ENCODE measurements at places on chromosomes 7 and 10. TPM values are rescaled to one million over a fixed set of nuclear protein-coding genes. Genes with fewer than 3 reads are reported as not detected.

Gene MSMB
- total RNA-seq, result not detected

Gene CYP3A4
- not detected for total RNA-seq

Gene NEUROG3
- not detected for total RNA-seq

Gene EN2
- not detected for total RNA-seq

Gene EVX1
- not detected for total RNA-seq

Gene MUC12
- not detected for total RNA-seq

Gene TMEM60
- total RNA-seq, result 5.7 TPM

Gene NPY4R
- total RNA-seq, result not detected

Gene HTR5A
- not detected for total RNA-seq

Gene CDNF
- 4.3 TPM for total RNA-seq

Gene SP8
- not detected for total RNA-seq

- no peak for DNase-seq
Observed at GRCh38 chr10:75652146-75652740, 220.8 kb downstream of the LRMDA start.

GRCh38 chr7:34133356-34133982 is 228.1 kb downstream of the BMPER start:
- no peak for DNase-seq

- no peak for DNase-seq
Observed at GRCh38 chr10:49595003-49595712, 15.0 kb upstream of the SLC18A3 start.

DNA sequence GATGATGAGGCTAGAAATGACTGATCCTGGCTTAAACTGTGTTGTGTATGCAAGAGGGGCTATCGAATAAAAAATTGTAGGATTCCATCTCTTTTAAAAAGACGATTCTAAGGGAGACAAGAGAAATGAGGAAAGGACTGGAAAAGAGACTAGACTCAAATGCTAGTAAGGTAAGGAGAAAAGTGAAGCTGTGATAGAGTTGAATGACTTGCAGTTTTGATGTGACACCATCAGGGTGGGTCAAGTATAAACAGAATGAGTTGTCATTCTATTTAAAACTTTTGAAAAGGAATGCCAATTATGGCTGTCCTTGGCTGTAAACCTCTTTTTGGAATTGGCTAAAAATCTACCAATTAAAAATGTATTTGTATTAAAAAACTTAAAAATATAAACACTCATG is 184.5 kb upstream of the PHF14 start:
- DNase-seq, result no peak

GRCh38 chr7:24501009-24501408 is 72.2 kb upstream of the PALS2 start:
- no peak for DNase-seq

DNA sequence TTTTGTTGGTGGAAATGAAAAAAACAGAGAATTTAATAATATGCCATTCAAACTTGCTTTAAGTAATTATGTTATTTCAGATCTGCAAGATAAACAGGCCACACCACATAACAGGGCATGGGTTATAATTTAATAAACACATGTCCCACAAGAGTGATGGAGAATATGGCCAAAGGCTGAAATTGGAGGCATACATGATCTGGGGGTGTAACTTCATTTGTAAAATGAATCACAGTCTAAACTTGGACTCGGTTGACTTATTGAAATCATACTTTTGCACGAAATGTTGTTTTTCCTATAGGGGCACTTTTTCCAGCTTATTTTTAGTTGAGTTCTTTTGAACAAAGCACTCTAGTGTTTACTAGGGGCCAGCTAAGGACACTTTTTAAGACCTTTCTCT is 151.6 kb downstream of the TMEM26 start:
- no peak for DNase-seq

DNA sequence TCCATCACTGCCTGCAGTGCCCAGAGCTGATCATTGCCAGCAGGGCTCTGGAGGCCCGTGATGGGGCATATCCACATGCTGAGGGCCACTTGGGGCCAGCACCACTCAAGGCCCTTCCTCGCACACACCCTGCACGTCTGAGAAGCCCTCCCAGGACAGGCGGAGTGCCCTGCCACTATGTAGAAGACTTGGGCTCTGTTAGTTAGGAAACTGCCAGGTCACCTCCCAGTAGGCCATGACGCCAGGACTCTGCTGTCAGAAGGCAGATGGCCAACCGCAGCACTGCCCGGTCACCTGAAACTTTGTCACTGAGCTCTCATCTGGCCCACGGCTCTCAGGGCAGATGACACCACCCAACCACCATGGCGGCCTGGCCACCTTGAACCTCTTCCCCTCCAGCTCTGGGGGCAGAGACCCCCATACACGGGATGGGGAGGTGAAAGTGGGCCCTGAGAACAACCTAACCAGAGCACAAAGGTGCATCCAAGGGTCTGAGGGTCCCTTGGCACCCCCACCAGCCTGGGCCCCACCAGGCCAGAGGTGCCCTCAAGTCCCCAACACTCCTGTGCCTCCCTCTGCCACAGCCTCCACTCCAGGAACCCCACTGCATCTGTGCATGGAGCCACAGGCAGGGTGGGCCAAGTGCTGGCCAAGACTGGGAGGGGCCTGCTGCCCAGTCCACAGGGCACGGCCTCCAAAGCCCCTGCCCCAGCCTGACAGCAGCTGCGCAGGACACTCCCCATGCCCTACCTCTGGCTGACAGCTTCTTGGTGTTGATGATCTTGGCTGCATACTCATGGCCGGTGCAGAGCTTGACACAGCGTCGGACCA is 41.8 kb downstream of the CAMK2B start:
- peak; percentile 50 for DNase-seq

- no peak for DNase-seq
Observed at GRCh38 chr7:49878089-49878488, 104.7 kb downstream of the VWC2 start.

DNA sequence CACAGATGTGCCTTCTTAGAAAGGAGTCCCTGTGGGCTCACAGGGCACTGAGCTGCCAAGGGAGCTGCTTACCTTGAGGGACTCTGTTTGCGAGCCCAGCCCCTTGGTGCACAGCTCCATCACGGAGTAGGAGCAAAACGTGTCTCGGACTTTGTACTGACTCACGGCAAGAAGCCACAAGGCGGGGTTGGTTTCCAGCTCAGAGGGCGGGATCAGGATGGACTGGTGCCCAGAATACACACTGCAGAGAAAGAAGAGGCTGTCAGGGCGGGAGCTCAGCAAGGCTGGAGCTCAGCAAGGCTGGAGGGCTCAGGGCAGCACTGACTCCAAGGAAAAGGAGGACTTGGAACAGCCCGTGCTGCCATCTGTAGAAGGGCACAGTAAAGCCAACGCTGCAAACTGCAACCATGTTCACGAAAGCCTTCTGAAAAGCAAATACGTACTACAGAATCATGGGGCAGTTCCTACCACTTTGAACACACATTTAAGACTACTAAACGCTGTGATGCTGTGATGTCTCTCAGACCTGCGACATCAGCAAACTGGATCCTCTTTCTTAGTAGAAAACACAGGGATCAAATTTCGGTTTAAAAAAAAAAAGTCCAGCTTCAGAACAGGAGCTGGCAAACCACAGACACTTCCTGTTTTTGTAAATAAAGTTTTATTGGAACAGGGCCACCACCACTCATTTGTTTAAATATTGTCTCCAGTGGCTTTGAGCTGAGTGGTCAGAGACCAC is 194.3 kb downstream of the ZMYND11 start:
- peak; percentile 71 for DNase-seq

- no peak for DNase-seq
Observed at GRCh38 chr10:101123085-101123814, 7.8 kb upstream of the TLX1 start.

GRCh38 chr10:94416896-94417295 is 14.6 kb downstream of the TBC1D12 start:
- DNase-seq, result no peak

DNA sequence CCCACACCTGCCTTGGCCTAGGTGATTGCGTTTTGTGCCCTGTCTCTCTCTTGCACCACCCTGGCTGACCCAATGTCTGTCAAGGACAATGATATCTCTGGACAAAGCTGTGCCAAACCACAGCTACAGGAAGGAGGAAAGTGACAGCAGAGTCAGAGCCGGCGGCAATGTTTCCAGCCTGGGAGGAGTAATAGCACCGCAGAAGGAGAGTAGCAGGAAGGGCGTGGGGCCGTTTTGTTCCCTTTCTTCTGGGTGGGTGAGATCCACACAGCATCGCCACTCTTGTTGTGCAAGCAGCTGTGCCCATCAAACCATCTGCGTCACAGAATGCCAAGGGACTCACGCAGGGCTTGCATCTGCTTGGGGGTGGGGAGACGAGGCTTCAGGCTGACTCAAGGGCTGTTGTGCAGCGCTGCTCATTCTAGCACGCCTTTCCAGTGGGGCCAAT is 341.6 kb upstream of the AUTS2 start:
- peak; percentile 33 for DNase-seq

- DNase-seq, result no peak
Observed at GRCh38 chr7:5657901-5658300, 123.6 kb downstream of the RNF216 start.

DNA sequence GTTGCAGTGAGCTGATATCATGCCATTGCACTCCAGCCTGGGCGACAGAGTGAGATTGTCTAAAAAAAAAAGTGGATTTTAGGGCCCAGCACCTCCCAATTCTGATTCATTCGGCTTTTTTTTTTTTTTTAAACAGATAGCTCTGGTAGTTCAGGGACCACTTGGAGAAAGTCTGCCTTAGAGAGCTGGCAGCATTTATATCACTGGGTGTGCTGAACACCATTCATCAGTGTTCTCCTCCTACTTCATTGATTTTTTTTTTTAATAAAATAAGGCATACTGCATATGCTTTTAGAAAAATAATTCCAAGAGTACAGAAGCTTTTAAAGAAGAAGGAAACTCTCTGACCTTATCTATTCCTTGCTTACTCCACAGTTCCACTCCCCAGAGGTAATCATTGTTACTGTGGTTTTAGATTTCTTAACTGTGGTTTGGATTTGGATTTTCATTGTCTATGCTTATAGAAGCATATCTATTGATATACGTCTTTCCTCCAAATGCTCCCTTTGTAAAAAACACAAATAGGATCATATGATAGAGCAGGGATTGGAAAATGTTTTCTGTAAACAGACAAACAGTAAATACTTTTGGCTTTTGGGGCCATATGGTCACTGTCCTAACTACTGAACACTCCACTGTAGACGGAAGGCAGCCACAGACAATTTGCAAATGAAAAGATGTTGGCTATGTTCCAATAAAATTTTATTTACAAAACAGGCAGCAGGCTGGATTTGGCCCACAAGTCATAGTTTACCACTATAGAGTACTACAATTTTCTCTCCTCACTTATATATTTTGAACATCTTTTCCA is 21.1 kb upstream of the SAR1A start:
- DNase-seq, result no peak

DNA sequence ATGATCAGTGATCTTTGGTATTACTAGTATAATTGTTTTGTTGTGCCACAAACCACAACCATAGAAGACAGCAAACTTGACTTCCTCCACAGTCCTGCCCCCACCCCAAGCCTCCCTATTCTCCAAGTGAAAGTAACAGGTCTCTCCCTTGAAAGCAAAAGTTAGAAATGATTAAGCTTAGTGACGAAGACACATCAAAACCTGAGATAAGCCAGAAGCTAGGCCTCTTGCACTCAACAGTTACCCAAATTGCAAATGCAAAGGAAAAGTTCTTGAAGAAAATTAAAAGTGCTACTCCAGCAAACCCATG is 7.5 kb downstream of the SAR1A start:
- no peak for DNase-seq

- no peak for DNase-seq
Observed at GRCh38 chr7:109986701-109987100, 1104.2 kb upstream of the LRRN3 start.

- DNase-seq, result no peak
Observed at GRCh38 chr10:11195623-11196022, 178.0 kb downstream of the CELF2 start.

DNA sequence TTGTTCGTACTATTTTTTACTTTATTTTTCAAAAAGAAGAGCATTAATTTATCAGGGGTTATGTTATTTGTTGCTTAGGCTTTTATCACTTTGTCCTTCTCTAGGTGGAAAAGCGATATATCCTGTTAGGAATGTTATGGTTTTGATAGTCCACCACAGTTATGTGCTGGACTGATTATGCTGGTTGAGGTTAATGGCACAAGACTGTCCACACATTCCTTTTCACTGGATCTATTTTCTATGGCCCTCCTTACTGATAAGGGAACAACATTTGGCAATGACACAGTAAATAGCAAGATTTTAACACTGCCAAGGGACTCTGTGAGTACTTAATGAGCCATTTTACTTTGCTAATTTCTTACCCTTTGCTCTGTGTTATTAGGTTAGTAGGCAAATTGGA is 1212.3 kb downstream of the NXPH1 start:
- no peak for DNase-seq

DNA sequence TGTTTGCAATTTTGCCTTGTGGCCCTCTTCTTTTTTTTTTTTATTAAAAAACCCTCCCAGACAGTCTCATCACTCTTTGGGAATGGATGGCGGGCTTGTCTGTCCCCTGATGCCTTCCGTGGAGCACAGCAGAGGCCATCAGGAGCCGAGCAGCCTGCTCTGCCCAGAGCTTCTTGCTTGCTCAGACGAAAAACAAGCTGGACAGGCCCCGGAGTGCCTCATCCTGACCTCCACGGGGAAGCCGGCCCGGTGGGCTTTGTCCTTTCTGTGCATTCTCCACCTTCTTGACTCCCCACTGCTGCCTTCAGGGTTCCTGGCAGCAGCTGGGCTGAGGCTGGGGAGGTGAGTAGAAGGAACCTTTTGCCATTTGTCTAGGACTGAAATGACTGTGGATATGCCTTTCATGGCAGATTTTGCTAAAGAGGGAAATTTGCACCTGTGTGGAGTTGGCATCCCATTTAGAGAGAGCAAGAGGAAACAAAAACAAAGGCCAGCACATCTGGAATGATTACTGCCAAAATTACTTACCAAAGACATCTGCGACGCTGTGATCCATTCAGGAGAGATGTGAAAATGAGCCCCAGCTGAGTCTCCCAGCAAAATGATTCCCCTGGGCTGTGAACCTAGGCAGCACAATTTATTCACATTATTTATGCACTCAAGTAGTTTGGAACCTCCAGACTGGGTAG is 108.3 kb downstream of the AOAH start:
- DNase-seq, result no peak

- DNase-seq, result no peak
Observed at GRCh38 chr10:71761105-71761511, 12.2 kb downstream of the VSIR start.

DNA sequence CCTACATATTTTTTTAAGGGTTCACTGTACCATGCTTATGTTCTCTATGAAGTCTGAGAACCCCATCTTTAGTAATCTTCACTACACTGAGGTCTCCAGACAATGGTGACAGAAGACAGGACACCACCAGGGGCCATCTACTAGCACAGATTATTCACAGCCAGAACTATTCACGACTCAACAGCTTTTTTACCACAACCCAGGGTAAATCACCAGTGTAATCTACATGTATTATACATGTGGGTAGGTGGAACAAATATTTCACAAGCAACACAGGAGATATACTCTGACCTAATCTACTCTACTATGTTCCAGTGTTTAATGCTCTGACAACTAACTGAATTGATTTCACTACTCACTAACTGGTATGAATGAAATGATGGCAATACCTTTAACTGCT is 136.1 kb downstream of the ELMO1 start:
- no peak for DNase-seq

- no peak for DNase-seq
Observed at GRCh38 chr7:8084836-8085235, 116.2 kb downstream of the GLCCI1 start.
